ENCODE measurements at places on chromosomes 6 and 20.
A peak's percentile ranks its signal among the peaks of the same experiment; 100 is the strongest.

GRCh38 chr6:39078695-39079094 is 30.1 kb downstream of the GLP1R start:
- no peak for DNase-seq

- DNase-seq, result no peak
Observed at GRCh38 chr6:149065121-149065520, 252.4 kb upstream of the TAB2 start.

DNA sequence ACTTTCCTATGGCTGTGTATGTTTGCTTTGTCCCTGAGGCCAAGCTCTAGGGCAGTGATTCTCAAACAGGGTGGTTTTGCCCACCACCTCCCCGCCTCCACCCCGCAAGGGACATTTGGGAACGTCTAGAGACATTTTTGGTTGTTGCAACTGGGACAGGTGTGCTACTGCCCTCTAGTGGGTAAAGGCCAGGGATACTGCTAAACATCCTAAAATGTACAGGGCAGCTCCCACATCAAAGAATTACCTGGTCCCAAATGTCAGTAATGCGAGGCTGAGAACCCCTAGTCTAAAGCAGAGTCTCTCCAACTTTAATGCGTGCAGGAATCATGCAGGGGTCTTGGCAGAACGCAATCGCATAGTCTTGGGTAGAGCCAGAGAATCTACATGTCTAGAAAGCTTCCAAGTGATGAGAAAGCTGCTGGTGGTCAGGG is 5.1 kb downstream of the KCNS1 start:
- DNase-seq, result peak; percentile 49

DNA sequence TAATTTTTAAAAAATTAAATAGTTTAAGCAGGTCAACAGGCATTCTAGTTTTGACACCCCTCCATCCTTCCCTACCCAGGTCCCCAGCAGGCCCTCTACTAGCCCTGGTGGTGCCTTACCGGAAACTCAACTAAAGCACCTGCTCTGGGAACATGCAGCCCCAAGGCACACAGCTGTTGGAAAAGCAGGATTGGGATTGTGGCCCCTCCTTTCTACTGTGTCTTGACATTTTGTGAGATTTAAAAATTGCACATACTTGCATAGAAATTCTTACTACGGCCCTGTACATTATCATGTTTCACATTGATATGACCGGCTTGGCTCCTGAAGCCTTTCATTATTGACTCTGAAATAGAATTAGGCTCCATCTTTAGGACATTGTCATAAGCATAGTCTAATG is 423.2 kb downstream of the GRIK2 start:
- DNase-seq, result no peak

GRCh38 chr6:96864216-96865054 is 27.2 kb upstream of the GPR63 start:
- no peak for DNase-seq

GRCh38 chr20:61562491-61562890 is 310.4 kb downstream of the CDH4 start:
- no peak for DNase-seq

- DNase-seq, result no peak
Observed at GRCh38 chr20:8932192-8933165, 136.4 kb upstream of the PLCB4 start.

All from amygdala (tissue), 56 donors.